Glomerular endothelial cell (primary cell): ENCODE measurements at places on chromosomes 4 and X.

GRCh38 chr4:124018383-124019317 lies 622.1 kb downstream of the SPRY1 start:
- no peak for DNase-seq

DNA sequence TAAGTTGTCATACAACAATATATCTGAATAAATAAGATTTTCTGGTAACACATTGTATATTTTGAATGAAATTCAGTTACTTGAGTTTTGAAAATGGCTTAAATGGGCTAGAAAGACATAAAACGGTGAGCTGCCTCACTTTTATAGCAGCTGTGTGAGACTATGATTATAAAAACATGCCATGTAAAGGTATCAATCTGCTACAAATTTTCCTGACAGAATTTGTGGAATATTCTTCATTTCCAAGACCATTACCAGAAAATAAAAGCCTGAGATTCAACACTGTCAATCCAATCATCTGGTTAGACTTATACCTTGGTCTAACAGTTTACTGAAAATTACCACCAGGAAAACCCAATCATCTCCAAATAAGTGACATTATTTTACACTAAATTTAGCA lies 181.1 kb downstream of the SPCS3 start:
- DNase-seq: no peak

DNA sequence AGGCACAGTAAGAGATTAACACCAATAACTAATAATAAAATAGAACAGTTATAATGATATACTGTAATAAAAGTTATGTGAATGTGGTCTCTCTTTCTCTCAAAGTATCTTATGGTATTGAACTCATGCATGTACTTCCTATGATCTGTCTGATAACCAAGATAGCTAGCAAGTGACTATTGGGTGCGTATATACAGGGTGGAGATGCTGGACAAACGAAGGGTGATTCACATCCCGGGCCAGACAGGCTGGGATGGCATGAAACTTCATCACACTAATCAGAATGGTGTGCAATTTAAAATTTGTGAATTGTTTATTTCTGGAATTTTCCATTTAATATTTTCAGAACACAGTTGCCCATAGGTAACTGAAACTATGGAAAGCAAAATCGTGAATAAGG lies 96.8 kb downstream of the PHEX start:
- DNase-seq: no peak

DNA sequence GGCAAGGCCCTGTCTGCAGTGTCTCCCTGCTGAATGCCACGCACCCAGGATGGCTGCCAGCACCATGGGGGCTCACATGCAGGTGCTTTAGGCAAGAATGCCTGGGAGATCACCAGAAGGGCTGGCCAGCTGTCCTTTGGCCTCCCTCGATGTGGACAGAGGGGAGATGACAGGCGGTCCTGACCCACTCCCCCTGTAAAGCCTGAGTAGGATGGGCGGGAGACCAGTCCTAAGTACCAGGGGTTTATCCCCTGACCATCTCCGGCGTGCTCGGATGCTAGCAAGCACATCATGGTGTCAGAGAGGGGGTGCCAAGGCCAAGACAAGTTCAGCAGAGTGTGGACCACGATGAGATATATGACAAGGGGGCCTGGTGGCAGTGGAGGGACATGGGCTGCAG lies 5.3 kb downstream of the PDZD4 start:
- DNase-seq: no peak

DNA sequence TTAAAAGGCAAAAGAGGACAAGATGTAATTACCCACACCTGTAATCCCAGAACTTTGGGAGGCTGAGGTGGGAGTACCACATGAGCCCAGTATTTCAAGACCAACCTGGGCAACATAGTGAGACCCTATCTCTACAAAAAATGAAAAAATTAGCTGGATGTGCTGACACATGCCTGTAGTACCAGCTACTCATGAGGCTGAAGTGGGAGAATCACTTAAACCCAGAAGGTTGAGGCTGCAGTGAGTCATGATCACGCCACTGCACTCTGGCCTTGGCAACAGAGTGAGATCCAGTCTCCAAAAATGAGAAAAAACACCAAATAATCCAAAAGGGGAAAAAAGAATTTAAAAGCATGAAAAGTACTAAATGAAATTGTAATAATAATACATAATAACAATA lies 30.8 kb downstream of the NR0B1 start:
- no peak for DNase-seq

- DNase-seq: no peak
Measured at GRCh38 chrX:131918839-131919238, 104.3 kb upstream of the STK26 start.

DNA sequence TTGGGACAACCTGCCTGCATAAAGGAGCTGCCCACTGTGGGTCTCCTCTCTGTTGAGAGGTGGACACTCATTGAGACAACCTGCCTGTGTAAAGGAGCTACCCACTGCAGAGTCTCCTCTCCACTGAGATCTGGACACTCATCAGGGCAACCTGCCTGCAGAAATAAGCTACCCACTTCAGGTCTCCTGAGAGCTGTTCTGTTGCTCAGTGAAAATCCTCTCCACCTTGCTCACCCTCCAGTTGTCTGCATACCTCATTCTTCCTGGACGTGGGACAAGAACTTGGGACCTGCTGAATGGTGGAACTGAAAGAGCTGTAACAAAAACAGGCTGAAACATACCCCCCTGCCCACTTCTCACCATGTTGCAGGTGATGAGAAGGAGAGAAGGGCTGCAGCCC lies 59.9 kb upstream of the CDKN2AIP start:
- no peak for DNase-seq

- no peak for DNase-seq
Measured at GRCh38 chr4:107541511-107541910, 178.5 kb downstream of the PAPSS1 start.

- DNase-seq: no peak
Measured at GRCh38 chr4:7947927-7948326, 8.3 kb upstream of the AFAP1 start.

GRCh38 chrX:130108647-130109428 lies 1.5 kb downstream of the ELF4 start:
- no peak for DNase-seq

DNA sequence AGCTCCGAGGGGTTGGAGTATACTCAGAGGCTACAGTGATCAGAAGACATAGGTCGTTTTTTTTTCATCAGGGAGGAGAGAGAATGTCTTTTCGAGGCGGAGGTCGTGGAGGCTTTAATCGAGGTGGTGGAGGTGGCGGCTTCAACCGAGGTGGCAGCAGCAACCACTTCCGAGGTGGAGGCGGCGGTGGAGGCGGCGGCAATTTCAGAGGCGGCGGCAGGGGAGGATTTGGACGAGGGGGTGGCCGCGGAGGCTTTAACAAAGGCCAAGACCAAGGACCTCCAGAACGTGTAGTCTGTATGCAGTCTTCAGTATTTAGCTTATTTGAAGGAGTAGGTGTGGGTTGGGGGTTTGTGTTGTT lies 500 bp downstream of the GAR1 start:
- DNase-seq: no peak

GRCh38 chrX:129641469-129641868 lies 13.3 kb downstream of the APLN start:
- DNase-seq: no peak

DNA sequence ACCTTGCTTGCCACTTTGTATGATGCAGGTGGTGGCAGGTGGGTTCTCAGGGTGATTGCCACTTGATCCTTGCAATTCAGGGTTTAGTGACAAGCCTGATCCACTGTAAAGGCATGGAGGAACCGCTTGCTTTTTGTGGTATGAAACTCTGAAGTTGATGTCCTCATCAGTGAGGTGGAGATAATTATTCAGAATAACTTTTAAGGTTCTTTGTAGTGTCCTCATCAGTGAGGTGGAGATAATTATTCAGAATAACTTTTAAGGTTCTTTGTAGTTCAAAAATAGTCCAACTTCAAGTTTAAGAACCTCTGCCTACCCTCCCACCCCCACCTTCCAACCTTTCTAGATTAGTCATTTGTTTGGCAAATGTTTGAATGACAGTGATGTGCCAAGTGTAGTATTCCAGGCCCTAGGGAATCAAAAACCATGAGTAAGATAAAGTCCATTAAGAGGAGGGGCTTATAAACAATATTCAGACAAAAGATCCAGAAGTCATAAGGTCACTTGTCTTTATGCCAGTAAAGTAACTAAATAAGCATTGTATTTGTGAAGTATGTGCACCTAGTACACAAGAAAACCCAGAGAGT lies 51.2 kb downstream of the DCUN1D4 start:
- no peak for DNase-seq

- DNase-seq: no peak
Measured at GRCh38 chrX:1719270-1719669, 104.4 kb downstream of the ASMT start.

DNA sequence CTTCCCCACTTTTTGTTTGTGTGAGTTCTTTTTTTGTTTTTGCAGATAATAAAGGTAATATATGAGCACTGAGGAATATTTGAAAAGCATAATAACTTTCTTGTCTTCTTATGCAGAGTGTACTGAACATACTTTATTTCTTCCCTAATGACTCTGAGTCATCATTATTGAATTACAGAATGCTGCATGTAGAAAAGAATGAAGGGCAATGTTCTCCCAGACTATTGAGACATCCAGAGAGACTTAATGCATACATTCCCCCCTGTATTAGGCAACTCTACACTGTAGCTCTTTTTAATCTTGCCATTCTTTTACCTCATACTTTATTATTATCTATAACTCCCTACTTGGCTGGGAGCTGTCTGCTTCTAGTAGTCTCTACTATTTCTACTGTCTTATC lies 240.5 kb upstream of the ANKRD50 start:
- DNase-seq: no peak

DNA sequence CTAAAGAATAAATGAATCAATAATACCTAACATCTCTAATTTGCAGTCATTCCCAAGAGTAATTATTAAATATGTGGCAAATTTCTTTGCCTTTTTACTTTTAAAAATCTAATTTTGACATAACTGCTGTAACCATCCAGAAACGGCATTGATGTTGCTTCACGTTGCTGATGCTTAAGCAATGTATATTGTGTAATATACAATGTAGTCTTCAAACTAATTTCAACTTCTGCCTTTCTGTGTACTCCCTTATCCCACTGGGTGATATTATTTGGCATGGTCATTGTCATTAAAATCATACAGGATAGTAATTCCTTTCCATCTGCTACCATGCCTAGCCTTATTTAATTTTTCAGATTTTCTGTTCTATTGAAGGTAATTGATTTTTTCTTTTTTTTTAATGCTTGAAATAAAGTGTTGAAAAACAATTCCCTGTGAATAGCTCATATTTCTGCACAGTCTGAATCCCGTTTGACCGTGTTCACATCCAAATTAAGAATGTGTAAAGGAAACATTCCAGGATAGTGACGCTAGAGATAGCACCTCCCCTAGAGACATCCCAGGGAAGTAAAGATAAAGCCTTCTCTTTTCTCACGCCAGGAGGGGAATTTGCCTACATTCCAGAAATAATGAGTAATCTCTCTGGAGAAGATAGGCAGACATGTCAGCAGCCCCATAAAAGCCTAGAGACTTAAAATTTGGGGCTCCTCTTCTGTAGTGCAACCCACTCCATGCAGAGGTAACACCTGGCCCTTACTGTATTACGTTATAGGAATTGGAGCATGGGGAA lies 8.6 kb downstream of the FAM200B start:
- peak; percentile 79 for DNase-seq

DNA sequence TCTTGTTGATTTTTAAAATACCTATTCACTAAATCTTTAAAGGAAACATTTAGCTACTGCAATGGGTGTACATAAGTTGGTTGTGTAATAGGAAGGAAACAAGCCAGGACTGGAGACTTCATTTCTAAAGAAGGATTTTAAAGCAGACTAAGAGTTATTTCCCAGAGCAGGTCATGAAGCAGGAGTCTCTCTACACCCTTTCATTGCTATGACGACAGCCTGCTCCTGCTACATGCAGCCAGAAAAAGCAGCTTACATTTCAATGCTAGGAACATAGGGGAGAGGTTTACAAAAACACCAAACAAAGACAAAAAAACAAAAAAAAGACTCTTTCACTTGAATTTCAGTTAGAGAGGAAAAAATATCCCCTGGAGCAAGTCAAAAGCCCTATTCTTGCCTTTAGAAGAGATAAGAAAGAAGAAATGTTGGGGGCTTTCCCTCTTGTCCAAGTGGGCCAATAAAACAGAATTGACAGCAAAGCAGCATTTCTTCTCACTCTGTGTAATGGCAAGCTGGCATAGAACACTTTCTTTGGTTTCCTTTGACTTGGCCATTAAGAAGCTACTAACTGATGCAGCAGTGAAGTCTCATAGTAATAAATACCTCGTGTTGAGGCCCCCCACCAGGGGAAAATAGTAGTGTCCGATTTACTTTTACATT lies 3.4 kb downstream of the SPARCL1 start:
- DNase-seq: no peak

DNA sequence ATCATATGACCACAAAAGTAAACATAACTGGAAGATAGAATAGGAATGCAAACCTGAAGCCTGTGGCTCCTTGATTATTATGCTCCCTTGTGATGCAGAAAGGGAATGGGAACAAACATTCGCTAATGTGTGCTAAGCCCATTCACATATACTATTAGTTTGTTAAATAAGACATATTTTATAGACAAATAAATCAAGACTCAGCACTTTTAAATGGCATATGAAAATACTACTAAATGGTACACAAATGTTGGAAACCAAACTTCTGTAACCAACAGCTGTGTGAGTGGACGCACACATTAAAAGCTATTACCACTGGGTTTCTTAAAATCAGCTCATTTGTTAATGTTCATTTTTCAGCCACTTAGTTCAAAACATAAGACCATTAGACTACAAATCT lies 96.0 kb downstream of the CBR4 start:
- no peak for DNase-seq

DNA sequence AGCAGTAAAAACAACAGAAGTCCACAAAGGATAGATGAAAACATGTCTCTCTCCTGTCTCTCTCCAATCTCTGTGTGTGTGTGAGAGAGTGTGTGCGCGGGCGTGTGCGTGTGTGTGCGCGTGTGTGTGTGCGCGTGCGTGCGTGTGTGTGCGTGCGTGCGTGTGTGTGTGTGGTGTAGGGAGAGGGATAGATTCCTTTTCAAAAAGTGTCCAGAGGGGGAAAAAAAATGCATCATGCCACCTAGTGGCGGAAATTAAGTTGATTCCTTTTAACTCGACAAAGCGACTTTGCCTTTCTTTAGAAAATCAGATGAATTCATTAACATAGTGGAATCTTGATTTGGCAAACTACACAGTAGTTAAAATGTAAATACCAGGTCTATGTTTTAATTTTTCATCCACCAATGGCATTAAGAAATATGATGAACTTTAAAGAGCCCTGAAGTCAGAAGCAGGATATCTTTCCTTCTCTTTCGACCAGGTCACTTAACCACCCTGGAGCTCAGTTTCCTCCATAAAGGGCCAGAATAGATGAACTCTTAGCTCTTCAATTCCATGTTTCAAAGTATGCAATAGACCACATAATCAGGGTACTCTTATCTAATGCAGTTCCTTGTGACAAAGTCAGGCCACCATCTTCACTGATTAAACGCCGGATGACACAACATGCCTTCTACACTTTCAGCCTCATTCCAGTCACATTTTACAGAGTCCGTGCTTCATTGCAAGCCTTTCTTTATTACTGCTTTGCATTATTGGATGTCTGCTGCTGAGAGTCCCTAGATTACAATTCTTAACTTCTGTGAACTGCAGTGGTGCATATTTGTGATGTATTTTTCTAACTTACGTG lies 162.8 kb downstream of the FBXO8 start:
- peak; percentile 20 for DNase-seq

- DNase-seq: no peak
Measured at GRCh38 chrX:68199062-68199848, 234.0 kb downstream of the OPHN1 start.

GRCh38 chr4:102503301-102503746 lies 2.2 kb downstream of the NFKB1 start:
- no peak for DNase-seq
